Head of caudate nucleus (tissue), 42 donors: ENCODE measurements at places on chromosomes 7 and 10.
A peak's percentile ranks its signal among the peaks of the same experiment; 100 is the strongest.

DNA sequence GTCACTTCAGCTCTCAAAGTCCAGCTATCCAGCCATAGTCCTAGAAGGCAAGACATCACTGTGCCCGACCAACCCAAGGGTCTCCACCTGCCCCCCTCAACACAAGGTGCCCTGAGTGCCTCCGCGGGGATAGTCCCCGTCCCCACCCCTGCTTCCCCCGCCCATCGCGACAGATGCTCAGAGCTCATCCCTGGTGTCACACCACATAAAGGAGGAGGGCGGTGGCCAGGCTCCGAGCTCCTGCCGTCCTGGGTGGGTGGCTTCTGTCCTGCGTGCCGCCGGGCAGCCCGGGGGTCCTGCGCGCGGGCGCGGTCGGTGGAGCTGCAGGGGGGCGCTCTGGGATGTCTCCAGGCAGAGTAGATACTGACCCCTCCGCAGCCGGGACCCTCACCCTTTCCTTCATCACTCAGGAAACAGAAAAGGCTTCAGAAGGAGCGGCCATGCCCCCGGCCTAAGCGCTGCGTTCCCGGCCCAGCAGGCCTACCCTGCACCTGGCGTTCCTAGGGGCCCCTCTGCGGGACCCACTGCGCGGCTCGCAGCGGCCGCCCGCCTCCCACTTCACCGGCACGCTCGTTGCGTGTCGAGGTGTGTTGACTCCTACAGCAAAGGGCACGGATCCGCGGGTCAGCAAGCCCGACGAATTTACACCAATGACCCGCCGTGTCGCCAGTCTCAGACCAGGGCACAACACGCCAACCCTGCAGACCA, 53.4 kb downstream of the ALOX5 start:
- DNase-seq: no peak

DNA sequence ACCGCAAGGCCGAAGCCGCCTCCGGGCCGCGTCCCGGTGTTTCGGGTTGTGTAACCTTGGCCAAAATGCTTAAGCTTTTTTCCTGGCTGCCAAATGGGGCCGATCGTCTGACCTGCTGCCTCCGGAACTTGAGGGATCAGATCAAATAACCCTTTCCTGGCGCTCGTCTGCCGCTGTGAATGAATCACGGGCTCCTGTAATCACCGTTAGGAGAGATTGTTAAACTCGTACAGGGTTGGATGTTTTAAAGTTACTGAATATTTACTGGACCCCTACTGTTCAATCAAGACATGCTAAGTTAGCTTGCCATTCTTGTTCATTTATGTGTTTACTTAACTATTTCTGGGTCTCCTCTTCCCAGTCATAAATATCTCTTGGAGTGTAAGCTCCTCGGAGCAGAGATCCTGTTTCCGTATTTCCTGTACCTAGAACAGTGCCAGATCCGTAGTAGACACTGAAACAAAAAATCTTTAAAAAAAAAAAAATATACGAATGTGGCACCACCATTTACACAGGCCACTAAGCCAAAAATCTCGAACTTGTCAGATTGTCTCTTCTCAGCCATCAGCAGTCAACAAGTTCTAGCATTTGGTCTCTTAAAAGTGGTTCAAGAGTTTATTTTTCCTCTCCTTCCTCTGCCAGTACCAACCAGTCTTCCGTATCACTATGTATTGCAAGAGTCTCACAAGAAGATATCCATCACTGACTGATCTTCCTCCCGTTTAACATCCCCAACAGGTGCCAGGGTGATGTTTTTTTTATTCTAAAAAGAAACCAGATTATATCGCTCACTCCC, 650 bp upstream of the TM9SF3 start:
- DNase-seq: no peak

DNA sequence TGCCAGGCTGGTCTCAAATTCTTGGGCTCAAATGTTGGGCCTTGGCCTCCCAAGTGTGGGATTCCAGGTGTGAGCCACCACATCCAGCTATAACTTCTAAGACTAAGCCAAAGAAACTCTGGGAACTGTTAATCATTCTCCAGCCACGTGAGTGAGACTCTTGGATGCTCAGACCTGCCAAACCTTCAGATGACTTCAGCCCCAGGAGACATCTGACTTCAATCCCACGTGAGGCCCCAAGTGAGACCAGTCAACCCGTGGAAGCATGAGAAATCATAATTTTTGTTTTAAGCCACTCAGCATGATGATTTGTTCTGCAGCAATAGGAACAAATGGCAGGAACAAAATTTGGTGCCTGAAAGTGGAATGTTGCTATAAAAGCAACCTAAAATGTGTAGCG, 4.3 kb upstream of the PCBD1 start:
- DNase-seq: no peak

DNA sequence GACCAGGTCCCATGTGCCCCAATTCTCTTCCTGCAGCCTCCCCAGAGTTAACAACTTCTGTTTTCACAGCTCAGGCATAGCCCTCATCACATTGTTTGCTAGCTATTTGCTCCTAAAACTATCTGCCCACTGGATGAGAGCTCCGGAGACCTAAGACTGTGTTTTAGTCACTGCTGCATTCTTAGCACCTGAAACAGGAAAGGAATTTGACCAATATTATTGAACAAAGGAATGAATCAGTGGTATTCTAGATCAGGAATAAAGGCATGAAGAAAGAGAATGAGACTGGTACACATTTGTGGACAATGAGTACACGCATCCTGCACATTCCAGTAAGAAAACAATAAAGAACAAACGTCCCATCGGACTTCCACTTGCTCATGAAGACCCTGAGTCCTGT, 54.8 kb downstream of the PPP1R17 start:
- DNase-seq: no peak

- DNase-seq: no peak
Measured at GRCh38 chr10:60197206-60197605, 192.5 kb downstream of the ANK3 start.

DNA sequence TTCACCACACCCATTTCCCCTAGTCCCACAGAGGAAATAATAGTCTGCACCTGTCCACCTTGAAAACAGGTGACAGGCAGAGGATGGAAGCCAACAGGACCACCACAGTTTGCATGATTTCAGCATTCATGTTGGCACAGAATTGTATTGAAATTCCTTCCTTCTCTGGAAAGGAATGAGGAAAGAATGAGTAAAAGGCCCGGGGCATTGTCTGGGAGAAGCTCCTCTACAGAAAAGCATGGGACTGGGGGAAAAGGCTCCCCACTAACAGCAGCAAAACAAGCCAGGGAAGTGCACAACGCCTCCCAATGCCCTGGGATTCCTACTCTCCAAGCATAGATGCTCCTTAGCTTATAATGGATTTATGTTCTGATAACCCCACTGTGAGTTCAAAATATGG, 28.5 kb upstream of the TOMM7 start:
- DNase-seq: no peak

- peak; percentile 72 for DNase-seq
Measured at GRCh38 chr7:148962823-148963582, 65.3 kb downstream of the PDIA4 start.

GRCh38 chr7:131105799-131106680, 221.6 kb upstream of the MKLN1 start:
- peak; percentile 80 for DNase-seq

DNA sequence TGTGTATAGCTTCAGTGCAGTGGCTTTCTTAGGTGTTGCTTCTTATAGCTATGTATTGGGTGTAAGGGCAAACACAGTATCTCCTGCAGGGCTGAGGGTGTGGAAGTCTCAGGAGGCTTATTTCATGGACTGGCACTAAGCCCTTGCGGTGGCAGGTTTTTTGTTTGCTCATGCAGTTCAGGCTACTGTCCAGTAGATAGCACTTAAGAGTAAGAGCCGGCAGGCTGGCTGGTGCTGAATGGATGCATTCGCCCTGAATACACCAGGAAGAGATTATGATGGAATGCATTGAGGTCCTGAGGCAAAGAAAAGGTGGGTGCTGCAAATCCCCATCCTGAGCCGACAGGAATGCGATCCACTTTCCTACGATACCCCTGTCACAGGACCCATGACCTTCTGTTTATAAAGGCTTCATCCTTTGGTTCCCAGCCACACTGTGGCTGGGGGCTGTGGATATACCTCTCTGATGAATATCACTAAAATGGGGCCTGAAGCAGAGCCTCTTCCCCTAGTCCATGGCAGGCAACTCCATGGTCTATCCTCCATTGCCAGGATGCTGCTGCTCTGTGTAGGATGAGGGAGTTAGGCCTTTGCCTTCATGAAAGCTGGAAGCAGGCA, 44.9 kb downstream of the ANXA8 start:
- DNase-seq: no peak

DNA sequence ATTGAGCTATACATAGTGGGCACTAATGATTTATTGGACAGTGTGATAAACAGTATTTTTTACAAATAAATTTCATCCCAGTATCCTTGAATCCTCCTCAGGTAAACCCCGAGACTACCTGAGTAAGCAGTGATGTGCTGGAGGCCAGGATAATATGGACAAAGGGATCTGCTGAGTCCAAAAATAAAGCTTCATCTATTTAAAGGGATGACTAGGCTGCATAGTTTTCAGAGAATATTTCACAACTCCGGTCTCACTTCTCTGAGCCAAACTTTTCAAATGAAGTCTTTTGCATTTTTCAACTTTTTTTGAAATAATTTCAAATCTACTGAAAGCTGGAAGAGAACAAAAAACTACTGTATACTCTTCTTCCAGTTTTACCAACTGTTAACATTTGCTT, 2.5 kb downstream of the ACTR3B start:
- no peak for DNase-seq

GRCh38 chr7:69780379-69780778, 182.1 kb downstream of the AUTS2 start:
- DNase-seq: no peak

DNA sequence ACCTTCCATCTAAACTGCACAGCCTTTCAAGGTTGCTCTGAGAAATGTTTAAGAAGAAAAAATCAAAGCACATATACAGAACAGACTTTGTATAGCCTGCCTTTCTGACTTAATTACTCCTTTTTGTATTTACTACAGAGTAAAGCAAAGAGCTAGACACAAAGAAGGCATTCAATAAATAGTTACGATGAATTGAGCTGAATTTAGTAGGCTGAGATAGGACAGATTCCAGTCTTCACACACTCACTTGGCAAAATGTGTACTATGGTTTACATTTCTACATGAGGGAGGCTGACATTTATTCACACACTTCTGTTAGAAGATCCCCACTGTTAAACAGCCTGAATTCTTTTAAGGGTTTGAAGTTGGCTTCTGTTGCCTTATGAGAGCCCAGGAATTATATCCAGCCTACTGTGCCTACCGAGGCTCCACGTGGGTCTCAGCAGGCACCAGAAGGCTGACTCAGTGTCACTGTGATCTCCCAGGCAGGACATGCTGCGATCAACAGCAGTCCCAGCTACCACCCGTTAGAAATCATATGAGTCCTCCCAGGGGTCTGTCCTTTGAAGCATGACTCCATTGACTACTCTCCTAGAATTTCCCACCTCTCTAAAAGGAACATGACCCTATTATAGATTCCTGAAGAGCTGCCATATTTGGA, 24.5 kb upstream of the SLC25A13 start:
- DNase-seq: no peak

DNA sequence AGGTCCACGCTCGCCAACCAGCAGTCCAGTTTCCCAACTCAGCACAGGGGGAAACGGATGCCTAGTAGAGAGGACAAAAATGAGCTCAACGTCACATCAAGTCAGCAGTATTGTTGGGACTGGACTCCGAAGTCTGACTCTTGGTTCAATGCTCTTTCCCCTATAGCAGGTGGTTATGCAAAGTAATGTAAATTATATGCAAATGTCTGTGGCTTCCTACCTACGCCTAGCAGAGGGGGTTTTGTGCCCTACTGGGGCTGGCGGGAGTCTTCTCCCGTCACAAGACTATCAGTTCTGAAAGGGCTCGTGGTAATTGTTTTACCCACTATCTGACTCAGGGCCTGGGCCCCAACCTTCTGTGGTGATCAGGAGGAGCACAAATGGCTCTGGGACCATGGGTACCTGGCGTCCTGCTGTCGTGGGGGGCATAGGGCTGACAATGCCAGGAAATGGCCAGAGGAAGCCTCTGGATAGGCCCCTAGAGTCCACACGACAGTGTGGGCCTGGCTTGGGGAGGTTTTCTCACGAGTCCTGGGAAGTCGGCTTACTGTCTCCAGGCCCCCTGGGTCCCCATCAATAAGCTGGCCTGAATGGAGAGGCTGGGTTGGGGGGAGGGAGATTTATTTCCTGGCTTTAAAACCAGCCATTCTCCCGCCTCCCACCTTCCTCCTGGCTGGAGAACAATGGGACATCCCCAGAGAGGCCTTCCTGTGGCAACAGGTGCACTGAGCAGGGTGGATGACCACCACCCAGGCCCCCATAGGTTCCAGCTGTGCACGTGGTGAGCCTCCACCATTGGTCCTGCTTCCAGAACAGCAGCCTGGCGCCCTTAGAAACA, 41.8 kb downstream of the UNC5B start:
- DNase-seq: no peak

DNA sequence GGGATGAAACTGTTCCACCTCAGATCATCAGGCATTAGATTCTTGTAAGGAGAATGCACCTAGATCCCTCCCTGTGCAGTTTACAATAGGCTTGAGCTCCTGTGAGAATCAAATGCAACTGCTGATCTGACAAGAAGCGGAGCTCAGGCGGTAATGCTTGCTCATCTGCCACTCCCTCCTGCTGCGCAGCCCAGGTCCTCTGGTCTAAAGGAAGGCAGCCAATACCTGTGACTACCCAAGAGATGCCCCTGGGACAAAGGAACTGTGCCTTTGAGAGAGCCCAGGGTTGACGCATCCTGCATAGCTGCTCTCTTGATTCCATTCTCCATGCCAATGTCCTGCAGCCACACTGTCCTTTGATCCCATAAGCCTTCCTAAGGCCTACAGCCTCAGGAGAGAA, 73.1 kb downstream of the ADCYAP1R1 start:
- DNase-seq: no peak

GRCh38 chr7:2873686-2874551, 29.8 kb upstream of the GNA12 start:
- DNase-seq: no peak
